ENCODE measurements at places on chromosomes 3 and 15.

DNA sequence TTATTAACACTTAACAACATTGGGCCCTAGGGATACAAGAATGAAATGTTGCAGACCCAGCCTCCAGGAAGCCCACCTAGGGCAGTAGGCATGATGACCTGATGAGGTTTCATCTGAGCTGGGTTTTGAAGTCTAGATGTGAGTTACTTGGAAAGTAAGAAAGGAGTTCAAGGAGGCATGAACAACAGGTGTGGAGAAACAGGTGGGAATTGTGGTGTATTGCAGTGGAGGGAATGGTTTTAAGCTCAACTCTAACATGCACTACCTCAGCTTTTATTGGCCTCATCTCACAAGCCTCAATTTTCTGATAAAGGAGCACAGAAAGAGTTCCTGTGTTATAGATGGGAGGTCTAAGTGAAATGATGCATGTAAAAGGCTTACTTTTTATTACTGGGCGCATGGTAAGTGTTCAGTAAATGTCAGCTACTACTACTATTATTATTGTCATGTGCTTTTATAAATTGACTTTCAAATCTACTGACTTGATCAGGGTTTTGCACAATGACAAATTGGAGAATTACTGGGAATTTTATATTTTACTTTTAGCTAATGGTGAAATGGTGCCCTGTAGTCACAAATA is 19.3 kb downstream of the SCAANT1 start:
- no peak for DNase-seq

DNA sequence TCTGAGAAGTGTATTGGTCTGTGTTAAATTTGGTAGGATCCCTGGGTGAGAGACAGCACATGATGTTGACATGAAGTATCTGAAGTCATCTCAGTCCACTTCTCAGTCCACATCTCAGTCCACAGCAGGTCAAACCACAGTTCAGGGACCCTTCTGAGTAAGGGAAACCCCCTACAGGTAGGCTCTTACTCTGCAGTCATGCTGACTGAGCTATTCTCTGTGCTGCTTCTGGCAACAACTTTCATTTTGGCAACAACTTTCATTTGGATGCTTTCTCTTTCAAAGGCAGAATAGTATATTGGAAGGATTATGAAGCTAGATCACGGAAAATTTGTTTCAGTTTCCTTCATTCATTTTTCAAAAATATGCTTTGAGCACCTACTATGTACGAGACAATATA is 178.2 kb upstream of the GOLIM4 start:
- no peak for DNase-seq

DNA sequence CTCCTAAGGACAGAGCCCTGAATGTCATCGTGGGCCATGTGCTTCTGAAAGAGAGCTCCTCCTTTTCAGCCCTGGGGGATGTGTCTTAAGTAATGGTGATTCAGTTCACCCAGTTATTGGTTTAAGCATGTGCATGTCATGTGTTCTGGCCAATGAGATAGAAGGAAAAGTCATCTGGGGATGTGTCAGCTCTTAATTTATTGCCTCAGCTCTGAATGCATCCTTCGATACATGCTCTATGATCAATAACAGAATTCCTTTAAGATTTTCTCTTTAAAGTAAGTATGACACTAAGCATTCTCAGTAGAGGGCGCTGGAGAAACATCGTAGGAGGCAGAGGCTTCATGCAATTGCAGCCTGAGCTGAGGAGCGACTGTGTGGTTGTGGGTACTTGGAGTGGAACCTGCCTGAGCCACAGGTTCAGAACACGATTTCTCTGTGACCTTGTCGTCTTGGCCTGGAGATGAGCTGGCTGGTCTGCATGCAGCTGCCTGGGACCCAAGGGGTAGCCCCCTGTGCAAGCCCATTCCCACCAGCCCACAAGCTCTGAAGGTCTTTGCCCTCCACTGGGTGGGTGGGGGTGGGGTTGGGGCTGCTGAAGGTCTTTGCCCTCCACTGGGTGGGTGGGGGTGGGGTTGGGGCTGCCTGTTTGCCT is 69.5 kb downstream of the C3orf38 start:
- peak; percentile 70 for DNase-seq

DNA sequence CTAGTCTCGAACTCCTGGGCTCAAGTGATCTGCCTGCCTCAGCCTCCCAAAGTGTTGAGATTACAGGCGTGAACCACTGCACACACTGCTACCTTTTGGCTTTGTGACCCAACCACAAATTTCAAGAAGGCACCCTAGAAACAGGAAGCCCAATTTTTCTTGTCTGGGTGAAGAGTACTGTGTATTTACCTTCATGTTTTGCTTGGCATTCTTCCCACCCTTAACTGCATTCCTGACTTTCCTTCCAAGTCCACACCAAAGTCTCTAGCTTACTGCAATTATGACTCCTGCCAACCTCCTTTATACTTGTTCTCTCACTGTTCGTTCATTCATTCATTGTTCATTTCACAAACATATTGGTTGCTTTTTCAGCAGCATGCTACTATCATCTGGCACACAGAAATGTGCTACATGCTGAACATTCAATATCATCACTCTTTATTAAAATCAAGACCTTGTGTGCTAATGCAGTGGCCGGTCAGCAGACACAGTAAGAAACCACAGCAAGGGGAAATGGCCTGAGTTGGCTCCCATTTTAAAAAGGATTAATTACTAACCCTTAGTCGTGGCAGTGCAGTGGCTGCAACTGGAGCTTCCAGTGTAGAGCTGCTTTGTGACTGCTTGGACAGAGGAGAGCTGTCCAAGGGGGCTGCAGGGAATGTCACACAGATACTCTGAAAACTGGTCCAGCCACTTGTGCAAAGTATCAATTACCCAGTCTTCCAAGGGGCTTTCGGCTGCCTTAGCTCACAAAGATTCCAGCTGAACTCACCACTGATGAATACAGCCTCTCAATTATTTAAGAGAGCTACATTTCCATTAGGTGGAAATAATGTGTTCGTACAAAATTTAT is 94.0 kb downstream of the ETFA start:
- peak; percentile 74 for DNase-seq

GRCh38 chr3:33403756-33404155 is 36.4 kb downstream of the UBP1 start:
- no peak for DNase-seq

DNA sequence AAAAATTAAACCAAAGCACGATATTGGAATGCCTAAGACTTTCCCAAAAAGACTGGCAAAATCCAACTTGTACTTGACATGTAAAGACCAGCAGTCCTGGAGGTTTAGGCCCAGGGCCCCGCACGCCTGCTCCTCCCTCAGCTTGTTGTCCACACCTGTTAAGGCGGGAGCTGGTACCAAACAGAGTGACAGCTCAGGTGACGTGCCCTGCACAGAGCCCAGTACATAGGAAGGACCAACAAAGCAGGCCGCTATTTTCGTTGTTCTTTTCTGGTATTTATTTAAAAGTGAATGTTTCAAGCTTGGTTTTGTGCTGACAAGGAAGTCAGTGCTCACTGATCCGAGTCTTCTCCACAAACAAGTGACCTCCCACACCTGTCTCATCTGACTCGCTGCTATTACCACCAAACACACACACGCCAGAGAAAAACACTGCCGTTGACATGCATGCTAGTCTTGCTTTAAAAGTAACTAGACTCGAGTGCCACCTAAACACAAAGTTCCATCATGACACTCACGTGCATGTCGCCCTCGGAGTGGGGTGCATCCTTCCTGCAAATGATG is 50.2 kb downstream of the HERC2 start:
- no peak for DNase-seq

DNA sequence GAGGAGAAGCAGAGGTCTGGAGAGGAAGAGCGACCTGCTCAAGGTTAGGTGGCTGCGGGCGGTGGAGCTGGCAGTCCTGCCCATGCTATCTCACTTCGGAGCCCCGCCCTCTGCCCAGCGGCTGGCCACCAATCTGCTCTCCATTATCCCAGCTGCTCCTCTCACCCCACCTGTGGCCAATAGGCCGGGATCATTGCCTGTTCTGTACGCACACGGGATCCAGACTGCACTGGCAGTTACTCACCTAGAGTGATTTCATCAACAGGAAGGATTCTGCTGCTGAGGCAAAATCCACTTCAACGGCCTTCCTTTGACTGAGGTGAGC is 100.6 kb downstream of the TLE3 start:
- DNase-seq = peak; percentile 43

DNA sequence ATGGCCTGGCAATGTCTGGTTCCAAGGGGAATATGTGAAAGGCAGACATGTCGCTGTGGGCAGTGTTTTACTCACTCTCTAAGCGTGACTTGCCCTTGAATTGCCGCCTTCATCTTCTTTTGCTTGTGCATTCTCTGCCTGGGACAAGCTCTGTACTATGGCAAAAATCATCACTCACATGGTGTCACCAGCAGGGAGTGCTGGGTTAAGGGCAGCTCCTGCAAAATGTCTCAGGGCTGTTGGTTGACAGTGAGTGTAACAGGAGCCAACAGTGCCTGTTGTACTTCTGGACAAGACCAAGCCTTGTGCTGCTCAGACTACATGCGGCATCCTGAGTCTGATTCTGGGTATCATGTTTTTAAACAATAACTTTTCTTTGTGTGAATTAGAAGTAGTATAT is 45.3 kb upstream of the KY start:
- DNase-seq = no peak

DNA sequence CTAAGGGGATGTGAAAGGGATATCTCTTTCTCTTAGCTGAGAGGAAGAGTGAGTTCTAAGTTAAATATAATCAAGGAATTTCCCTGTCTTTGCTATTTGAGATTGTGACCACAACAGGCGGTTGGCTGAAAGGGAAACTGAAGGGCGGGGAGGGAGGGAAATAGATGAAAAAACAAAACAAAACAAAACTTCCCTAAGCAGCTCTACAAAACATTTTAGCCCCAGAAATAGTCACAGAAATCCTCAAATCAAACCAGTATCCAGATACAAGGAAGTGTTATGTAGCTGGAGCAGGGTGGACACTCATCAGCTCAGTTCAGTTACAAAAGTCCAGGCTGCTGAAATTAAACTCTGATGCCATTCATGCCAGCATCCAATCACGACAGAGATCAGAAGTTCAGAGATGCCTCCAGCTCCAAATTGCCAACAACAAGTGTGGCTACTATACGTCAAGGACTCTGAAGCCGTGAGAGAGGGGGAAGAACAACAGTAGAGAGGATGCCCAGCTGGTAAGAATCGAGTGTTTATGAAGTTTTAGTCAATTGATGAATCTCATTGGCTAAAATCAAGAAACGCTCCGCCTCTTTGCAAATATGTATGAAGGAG is 319 bp upstream of the TP63 start:
- DNase-seq = no peak

Data from epithelial cell of esophagus (primary cell).